ENCODE measurements at places on chromosomes 12 and 14.

GRCh38 chr14:88824314-88825077, at the start of gene TTC8:
Gene TTC8 (plus strand): TSS chr14:88824651. CDS start chr14:88824708, 57 bp downstream.
- DNase-seq = peak; percentile 88

DNA sequence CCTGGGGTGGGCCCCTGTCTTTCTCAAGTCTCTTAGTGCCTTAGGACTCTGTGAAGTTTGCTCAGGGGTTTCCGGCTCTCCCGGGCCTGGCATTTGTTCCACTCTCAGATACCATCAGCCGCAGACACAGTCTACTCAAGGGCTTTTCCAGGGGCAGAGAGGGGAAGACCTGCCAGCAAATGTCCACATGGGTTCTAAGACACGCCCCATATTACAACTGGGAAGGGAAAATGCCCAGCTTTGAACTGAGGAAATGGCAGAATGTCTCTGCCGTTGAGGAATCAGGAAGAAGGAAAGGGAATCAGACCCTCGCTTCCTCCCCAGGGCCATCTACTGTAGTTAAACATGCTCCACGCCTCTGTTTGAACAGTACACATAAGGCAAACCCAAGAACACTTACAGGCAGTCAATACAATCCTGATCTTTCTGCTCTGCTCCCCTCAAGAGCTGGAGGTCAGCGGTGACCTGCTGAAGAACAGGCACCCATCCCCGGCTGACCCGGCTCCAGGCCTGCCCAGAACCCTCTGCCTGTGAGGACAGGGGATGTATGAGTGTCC, 7.9 kb downstream of the CCDC85C start:
- DNase-seq = no peak

GRCh38 chr12:89779090-89779489, 70.5 kb upstream of the ATP2B1 start:
- DNase-seq = no peak

GRCh38 chr14:34356264-34356654, 105.8 kb downstream of the SPTSSA start:
- DNase-seq = peak; percentile 93

DNA sequence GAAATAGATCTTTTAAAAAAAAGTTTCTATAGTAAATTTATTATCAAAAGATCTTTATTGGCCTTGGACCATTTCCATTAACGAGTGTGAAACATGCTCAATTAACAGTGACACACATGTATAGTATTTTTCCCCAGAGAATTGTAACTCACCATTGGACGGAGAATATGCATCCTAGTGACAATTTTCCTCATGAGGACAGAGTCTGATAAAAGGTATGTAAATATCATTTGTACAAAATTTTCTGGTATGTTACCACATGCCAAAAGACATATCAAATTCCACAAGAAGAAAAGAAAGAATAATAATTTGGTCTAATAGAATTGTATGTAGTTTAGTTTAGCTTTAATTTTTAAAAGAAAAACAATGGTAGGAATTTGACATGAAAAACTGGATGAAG, 1096.0 kb upstream of the FLRT2 start:
- no peak for DNase-seq

- peak; percentile 52 for DNase-seq
Measured at GRCh38 chr12:94725375-94726168, 75.2 kb upstream of the TMCC3 start.

GRCh38 chr12:5047094-5047493, 3.4 kb downstream of the KCNA5 start:
- no peak for DNase-seq

- DNase-seq = no peak
Measured at GRCh38 chr14:104524726-104525125, 54.8 kb upstream of the C14orf180 start.

GRCh38 chr12:108196921-108197320, 67.8 kb downstream of the WSCD2 start:
- DNase-seq = no peak

GRCh38 chr12:56129942-56130495, 2.0 kb downstream of the ESYT1 start:
- no peak for DNase-seq

DNA sequence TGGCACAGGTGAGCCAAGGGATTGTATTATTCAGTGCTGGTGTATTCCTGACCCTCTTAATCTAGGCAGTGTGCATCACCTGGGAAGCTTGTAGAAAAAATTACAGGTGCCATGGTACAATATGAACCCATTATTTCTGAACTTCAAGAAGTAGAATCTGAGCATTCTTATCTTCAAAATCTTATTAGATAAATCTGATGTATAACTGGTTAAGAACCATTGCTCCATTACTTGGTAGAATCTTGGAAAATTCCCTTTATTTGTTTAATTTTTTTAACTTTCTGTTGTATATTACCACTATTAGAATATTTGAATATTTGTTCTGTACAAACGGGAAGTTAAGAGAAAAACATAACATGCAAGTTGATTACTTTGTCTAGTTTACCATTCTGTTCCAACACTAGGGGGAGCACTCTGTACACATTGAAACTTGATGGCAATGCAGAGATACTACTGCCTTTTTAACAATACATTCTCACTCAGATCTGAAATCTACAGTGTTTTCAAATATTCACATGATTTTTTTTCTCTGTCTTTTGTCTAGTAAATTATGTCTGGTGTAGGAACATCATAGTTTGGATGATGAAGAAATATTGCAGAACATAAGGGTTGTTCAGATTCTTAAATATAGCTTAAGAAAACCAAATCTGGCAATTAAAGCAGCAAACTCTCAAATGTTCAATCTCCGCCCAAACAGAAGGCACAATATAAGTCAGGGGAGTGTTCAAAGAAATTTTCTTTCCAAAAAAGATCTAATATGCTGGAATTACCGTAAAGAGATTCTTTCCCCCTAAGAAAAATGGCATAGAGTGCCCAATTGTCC, 196.6 kb downstream of the PCNX1 start:
- peak; percentile 58 for DNase-seq

DNA sequence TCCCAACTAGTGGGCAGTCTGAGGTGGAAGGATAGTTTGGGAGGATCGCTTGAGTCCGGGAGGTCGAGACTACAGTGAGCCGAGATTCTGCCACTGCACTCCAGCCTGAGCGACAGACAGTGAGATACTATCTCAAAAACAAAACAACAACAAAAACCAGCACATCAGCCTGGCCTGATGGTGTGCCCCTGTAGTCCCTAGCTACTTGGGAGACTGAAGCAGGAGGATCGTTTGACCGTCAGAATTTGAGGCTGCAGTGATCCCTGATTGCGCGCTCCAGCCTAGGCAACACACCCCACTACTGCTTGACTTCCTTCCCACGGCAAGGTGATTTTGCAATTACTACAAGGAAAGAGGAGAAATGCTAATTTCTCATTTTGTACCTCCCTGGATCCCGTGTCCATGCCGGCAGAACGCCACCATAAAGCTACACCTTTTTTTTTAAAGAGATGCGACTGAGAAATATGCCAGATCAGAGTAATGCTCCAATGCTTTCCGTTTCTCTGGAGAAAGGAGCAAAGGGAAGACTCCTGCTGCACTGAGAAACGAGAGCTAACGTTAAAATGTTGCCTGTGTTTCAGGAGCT, 672 bp upstream of the SCFD1 start:
- DNase-seq = peak; percentile 24

DNA sequence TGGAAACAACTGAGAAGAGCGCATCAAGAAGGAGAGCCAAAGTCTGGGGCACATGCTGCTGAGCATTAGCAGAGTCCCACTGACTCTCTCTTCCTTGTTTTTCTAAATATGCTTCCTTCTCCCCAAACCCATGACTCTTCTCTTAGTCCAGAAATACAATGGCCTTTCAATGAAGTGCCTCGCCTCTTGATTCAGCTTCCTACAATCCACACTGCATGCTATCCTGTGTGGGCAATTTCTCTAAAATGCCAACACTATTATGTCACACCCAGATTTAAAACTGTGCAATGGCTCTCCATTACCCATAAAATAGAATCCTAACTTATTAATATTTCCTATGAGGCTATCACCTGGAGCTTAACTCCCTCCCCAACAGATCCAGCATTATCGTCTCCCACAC, 198.6 kb downstream of the RPAP3 start:
- no peak for DNase-seq

- DNase-seq = no peak
Measured at GRCh38 chr12:120856980-120857379, 47.2 kb downstream of the SPPL3 start.

DNA sequence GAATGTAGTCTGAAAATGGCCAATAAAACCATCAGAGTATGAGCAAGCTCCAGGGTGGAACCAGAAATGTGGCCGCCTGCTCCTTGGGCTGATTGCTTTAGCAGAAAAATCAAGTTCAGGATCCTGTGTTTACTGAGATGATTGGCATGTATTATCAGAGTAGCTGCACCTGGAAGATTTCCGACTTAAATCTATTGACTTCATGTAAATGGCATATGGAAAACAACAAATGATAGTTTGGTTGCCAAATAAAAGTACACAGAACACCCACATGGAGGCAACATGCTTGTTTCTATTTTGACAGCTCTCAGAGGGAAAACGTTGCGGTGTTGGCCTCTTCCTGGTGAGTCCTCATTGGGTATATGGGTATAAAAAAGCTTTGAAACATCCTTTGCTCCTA, 31.3 kb downstream of the SOCS2 start:
- DNase-seq = no peak

- no peak for DNase-seq
Measured at GRCh38 chr12:99436584-99436983, 211.0 kb upstream of the GARIN6 start.

DNA sequence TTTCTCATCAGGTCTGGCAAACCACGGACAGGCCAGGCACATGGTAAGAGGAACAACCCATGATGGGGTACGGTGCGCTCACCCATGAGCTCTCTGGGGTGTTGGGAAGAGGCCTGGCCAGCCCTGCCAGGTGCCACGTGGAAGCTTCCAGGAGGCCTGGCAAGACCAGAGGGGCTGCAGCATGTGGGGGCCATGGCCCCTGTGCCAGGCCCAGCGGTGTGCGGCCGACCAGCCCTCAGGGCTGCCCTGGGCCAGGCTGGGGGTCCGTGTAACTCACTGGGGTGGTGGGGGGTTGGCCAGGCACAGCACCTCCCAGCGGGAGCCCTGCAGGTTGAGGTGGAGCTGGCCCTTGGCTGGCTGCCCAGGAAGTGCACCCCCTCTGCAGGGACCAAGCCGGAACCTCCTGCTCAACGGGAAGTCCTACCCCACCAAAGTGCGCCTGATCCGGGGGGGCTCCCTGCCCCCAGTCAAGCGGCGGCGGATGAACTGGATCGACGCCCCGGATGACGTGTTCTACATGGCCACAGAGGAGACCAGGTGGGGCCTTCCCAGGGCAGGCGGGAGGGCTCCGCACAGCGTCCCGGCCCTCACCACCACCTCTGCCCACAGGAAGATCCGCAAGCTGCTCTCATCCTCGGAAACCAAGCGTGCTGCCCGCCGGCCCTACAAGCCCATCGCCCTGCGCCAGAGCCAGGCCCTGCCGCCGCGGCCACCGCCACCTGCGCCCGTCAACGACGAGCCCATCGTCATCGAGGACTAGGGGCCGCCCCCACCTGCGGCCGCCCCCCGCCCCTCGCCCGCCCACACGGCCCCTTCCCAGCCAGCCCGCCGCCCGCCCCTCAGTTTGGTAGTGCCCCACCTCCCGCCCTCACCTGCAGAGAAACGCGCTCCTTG, 4.9 kb upstream of the CRIP2 start:
- no peak for DNase-seq

- DNase-seq = peak; percentile 57
Measured at GRCh38 chr12:51823875-51824565, 24.5 kb downstream of the FIGNL2 start.

DNA sequence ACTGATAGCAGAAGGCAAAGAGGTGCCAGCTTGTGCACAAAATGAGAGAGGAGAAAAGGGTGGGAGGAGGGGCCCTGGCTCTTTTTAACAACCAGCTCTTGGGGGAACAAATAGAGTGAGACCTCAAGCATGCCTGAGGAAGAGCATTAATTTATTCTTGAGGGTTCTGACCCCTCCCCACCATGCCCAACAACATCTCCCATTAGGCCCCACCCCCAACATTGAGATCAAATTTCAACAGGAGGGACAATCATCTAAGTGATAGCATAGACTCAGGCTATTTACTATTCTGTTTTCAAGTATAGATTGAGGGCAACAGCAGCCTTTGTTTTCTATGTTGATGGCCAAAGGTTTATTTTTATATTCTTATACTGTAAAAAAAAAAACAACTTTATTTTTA, 59.7 kb downstream of the FUT8 start:
- DNase-seq = no peak

DNA sequence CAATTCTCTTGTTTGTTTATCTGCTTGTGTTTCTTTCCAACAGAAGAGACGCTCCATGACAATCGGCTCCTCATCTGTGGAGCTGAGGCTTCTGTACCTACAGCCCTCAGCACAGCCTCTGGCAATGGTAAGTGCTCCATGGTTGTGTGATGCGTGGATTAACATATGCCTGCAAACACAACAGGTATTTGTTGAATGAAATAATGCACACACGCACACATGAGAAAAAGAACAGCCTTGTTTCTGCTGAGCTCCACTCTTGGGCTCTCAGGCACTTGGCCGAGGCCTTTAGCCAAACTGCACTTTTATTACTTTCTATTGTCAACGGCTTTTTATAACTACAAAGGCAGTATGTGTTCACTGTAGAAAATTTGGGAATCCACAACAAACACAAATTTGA, 120.4 kb upstream of the TMCC3 start:
- DNase-seq = no peak

DNA sequence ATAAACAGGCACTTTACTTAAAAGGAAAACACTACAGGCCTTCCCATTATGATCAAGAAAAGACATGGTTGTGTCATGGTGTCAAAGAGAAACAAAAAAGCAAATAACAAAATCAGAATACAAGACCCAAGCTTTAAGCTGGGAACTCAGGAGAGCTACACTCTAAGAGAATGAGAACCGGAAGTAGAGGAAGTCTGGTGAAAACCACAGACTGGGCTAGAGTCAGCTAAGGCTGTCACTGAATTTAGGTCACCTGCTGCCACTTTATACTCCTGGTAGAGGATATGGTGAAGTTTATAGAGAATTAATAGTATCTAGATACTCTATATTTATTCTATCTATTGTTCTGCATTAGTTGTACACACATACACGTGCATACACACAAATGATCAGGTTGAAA, 971.7 kb downstream of the FLRT2 start:
- no peak for DNase-seq

- DNase-seq = no peak
Measured at GRCh38 chr12:18206198-18206597, 55.1 kb upstream of the PIK3C2G start.

GRCh38 chr14:89140326-89140725, 276.7 kb downstream of the FOXN3 start:
- no peak for DNase-seq

DNA sequence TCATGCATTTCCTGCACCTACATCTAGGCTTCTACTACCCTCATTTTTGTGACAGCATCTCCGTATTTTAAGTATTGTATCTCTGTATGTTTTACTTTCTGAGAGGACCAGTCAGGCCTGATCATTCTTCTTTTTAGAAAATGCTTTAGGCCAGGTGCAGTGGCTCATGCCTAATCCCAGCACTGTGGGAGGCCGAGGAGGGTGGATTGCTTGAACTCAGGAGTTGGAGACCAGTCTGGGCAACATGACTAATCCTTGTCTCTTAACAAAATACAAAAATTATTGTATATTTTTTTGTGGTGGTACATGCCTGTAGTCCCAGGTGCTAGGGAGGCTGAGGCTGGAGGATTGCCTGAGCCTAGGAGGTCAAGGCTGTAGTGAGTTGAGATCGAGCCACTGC, 36.9 kb downstream of the PACS2 start:
- DNase-seq = no peak

Measured in RPMI7951 (cell line).